ENCODE measurements at places on chromosomes 3 and 15. TPM values are rescaled to one million over a fixed set of nuclear protein-coding genes. Genes with fewer than 3 reads are reported as not detected.

Gene EXD1
- not detected for total RNA-seq

Gene CHRM5
- not detected for total RNA-seq

Gene C3orf20
- not detected for total RNA-seq

Gene RLBP1
- total RNA-seq, result not detected

Gene LRRC34
- total RNA-seq, result 1.6 TPM

Gene MST1
- 6.6 TPM for total RNA-seq

Gene SMCO1
- total RNA-seq, result 110 TPM

Gene SCN5A
- 133 TPM for total RNA-seq

Gene SNTN
- total RNA-seq, result not detected

Gene ARPIN
- total RNA-seq, result 11.3 TPM

Gene GSK3B
- total RNA-seq, result 45.7 TPM

Gene MCF2L2
- 0.25 TPM for total RNA-seq

Gene CFAP91
- total RNA-seq, result 0.45 TPM

Gene SNX33
- 12.0 TPM for total RNA-seq

Gene OXTR
- 0.20 TPM for total RNA-seq

Gene FETUB
- total RNA-seq, result not detected

Gene CYP8B1
- total RNA-seq, result not detected

Gene SLITRK3
- not detected for total RNA-seq

Gene ARL6
- 4.1 TPM for total RNA-seq

Gene INSYN1
- total RNA-seq, result 168 TPM

Gene MESP2
- total RNA-seq, result 0.20 TPM

Gene ZDHHC23
- 3.4 TPM for total RNA-seq

Gene CCDC191
- total RNA-seq, result 0.99 TPM

Gene B3GALNT1
- total RNA-seq, result 56.3 TPM

Gene GOLGA6L24
- total RNA-seq, result not detected

Gene ZNF620
- 1.7 TPM for total RNA-seq

Gene MORC1
- not detected for total RNA-seq

Gene PPP2R3A
- total RNA-seq, result 105 TPM

Gene ATP13A4
- total RNA-seq, result 0.64 TPM

Gene SLC38A3
- 10.4 TPM for total RNA-seq

Gene PLIN1
- 4.7 TPM for total RNA-seq

Gene PDZRN3
- total RNA-seq, result 147 TPM

Gene PTX3
- 0.30 TPM for total RNA-seq

Gene ACOX2
- 41.4 TPM for total RNA-seq

Gene NOX5
- not detected for total RNA-seq

Gene FAM81A
- total RNA-seq, result 11.0 TPM

Gene IL5RA
- 0.17 TPM for total RNA-seq
